ENCODE measurements at places on chromosomes 4 and X.

GRCh38 chr4:104901438-104901837, 245.2 kb upstream of the TET2 start:
- DNase-seq = no peak

GRCh38 chr4:12902735-12903134, 581.4 kb downstream of the RAB28 start:
- no peak for DNase-seq

DNA sequence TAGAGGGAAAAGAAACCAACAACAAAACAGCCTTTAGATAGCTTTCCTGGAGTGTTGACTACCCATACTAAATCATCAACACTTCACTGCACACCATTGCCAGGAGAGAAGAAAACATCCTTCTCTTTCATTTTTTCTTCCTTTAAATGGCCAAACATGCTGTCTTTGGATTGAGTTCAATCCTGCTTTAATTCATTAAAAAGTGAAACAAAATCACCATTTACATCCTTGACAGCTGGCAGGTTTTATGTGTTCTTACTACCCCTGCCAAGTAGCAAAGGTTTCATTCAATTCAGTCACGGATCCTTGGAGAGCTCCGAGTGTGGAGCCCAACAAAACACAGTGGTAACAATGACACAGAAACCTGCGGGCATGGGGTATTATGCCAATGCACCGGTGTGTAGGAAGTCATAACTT, 568.3 kb downstream of the ANKRD50 start:
- DNase-seq = no peak

DNA sequence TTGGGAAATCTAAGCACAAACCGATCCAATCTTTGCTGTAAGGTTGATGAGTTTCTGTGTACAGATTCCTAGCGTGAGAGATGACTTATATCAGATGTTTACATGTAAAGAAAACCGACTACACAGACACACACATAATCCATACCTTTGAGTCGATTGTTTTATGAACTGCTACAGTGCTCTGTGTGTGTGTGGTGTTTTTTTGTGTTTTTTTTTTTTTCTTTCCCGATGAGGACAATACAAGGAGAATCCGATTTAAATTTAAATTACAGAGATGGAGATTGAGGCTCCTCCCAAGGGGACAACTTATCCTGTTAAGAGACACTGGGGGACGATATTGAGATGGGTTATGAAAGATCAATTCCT, 461 bp upstream of the SLC9A6 start:
- DNase-seq = no peak

DNA sequence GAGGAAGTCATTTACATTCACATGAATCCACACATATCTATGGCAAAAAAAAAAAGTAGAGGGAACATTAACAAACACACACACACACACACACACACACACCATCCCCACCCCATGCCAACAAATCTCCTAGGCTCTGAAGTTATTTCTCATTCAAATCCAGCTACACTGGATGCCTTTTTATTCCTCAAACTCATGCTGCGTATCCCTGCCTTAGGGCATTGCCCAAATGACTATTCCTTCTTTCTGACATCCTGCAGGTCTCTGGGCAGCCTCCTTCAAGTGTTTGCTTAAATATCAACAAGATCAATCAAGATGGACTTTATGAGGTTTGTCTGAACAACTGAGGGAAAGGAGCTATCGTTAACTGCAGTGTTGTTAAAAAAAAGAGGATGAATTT, 106.5 kb upstream of the FAM9A start:
- DNase-seq = no peak

DNA sequence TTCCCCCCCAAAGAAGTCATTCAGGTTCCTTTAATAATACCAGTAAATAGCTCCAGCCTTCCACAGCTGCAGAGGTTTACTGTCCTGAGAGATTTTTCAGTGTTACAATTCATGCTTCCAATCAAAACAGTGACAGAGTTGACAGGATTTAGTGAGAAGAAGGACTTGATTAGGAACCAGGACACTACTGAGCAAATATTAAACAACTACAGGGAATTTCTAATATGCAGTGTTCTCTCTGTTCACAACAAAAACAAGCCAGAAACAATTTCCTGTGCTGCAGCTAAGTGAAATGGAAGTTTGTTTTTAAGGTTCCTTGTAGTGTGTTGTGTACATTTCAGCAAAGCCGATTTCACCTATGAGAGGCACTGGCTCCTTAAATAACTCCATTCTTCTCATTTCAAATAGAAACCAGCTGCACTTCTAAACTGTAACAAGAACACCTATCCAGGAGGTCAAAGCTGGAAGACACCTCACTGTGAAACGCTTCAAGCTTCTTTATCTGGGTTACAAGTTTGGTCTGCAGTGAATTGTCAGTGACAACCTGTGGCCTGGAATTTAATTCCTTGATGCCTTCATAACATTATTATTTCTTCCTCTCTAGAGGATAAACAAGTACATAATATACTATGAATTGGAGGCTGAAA, 149.3 kb downstream of the RASL11B start:
- no peak for DNase-seq

DNA sequence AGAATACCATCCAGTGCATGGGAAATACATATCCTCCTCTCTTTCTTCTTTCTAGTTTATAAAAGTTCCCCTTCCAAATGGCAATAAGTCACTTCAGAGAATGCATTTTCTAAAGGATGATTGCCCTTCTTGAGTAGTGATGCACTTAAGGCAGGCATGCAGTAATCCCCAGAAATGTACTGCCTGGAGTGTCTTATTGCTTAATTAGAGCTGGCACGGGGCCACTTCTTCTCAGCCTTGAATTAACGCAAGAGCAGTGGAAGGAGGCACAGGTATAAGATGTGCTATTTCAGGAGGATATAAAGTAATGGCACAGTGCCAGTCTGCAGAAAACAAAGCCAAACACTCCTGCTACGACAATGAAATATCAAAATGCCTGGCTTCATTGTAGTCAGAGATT, 371.4 kb upstream of the FAM241A start:
- no peak for DNase-seq

- DNase-seq = no peak
These were observed 101.8 kb upstream of the ANK2 start for GRCh38 chr4:112947616-112948015.

All from stimulated activated CD8-positive, alpha-beta memory T cell treated with anti-CD3 and anti-CD28 coated beads, Interleukin-4, amount 100 ng/mL, for 24 hours (primary cell).